Left renal pelvis (tissue), 4 donors: ENCODE measurements at places on chromosomes 5 and 9. TPM values are rescaled to one million over a fixed set of nuclear protein-coding genes. Genes with fewer than 3 reads are reported as not detected.

Gene SLC6A18
- 1.2 TPM for polyA plus RNA-seq

DNA sequence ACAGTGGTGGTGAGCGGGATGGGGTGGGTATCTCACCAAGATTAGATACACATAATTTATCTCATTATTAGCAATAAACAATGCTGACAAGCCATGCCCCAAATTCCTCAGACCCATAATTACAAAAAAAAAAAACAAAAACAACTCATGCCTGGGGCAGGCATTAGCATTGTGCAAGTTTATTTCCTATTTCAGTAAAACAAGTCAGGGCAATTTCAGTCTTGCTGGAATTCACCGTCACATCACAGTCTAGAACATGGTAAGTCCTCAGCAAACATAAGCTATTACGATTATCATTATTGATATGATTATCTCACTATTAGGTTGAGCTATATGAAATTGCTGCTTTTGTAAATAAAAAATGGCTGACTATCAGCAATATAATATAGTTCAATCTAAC is 57.5 kb upstream of the GNAQ start:
- DNase-seq: no peak

- no peak for DNase-seq
Measured at GRCh38 chr9:135896205-135896604, 11.1 kb downstream of the CAMSAP1 start.

- no peak for DNase-seq
Measured at GRCh38 chr5:150397782-150398721, 14.7 kb downstream of the CD74 start.
